ENCODE measurements at places on chromosomes 2 and 18.

GRCh38 chr2:210198326-210198725, 26.9 kb downstream of the ACADL start:
- no peak for DNase-seq

- no peak for DNase-seq
Measured at GRCh38 chr18:39134255-39134654, 1568.7 kb upstream of the CELF4 start.

DNA sequence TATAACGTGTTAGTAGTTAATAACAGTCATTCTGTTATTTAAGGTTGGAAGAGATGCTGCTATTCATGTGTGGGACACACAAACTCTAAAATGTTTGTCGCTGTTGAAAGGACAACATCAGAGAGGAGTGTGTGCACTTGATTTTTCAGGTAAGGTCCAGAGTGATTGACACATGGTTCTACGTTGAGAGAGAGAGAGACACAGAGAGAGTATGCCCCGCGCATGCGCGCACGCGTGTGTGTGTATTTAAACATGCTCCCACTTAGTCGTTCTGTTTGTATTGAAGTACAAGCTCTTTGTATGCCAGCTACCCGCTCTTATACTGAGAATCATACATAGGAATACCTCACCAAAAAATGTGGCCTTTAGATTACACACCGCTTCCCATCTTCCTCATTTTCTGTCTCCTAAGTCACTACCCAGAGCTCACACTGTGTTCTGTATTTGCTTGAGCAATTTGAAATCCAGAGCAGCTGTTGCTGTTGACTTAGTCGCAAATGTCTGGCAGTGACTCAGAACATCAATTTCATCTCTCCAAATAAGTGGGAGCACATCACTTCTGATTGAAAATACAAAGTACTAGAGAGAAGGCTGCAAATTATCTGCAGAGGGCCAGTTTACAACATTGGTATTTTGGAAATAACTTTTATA, 148.1 kb downstream of the EML6 start:
- DNase-seq = no peak

DNA sequence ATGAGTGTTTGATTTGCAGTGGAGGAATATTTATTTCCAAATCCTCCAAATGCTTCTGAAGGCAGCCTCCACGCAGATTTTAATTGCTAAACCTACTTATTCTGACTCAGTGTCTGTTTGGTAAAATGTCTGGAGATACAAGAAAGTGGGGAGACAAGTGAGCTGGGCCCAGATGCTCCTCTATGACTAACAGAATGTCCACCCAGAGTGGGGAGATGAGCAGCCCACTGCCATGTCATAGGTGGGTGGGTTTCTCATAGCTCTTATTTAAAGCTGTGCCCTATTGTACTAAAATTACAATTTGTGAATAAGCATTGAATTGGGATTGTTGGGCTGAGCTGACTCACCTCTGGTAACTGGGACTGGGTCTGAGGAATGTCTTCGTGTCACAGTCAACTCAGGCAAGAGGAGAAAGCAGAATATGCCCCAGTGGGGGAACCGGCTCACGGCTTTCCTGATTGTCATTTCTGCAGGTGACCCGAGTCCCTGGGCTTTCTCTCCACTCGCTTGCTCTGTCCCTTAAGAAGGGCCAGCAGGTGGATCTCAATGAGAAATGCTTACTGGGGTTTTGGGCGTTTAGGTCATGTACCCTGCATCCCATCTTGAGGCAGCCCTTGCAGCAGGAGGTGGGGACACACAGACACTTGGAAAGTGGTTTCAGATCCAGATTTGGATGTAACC, 116.3 kb upstream of the SPRED2 start:
- no peak for DNase-seq

GRCh38 chr2:232626584-232626983, 6.8 kb upstream of the EFHD1 start:
- DNase-seq = no peak

DNA sequence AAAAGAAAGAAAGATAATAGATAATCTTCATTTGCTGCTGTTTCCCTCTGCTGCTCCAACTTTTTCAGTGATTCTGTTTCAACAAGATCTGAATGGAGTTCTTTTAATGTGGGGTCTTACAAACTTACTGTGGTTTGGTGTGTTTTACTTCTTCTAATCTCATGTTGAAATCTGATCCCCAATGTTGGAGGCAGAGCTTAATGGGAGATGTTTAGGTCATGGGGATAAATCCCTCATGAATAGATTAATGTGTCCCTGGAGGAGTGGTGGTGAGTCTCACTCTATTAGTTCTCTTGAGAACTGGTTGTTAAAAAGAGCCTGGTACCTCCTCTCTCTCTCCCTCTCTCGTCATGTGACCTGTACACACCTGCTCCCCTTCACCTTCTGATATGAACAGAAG, 442.4 kb downstream of the EPHA4 start:
- DNase-seq = no peak

- DNase-seq = no peak
Measured at GRCh38 chr2:42895134-42895790, 102.9 kb upstream of the HAAO start.

DNA sequence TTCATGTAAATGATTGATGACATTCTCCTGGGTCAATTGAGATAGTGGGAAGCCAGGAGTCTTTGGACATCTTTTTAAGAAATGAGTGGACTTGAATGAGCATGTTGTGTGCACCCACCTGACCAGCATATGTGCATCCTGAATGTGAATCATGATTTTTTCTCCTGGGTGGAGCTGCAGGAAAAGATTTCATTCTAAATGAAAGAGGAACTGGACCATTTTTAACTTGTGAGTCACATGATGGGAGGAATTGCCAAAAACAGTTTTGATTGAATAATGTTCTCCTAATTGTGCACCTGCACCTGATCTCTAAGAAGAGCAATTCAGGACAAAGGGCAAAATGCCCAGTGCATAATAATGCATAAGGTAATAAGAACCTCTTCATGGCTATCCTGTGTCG, 32.3 kb downstream of the COPS8 start:
- DNase-seq = no peak

- no peak for DNase-seq
Measured at GRCh38 chr18:75130591-75131328, 78.2 kb downstream of the PTGR3 start.

DNA sequence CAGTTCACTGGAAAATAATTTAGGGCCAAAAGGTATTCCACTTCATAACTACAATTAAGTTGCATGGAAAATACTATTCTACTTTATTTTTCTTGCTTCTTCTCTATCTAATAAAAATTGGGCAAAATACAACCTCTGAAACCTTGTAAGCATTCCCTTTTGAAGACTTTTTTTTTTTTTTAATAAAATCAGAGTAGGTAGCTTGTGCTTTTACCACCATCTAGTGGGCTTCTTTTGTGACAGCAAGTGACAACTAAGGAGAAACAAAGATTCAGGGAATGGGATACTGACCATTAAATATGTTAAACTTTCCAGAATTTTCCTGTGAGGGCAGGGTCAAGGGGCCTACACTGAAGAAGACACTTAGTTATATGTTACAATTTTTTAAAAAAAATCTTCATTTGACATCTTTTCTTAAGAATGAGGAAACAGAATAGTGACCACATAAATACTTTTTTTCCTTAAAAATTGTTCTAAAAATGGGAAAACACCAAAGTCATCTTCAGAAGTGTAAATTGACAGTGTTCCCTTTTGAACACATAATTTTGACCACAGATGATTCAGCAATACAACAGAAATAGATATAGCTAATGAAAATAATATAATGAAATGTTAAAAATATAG, 1183.2 kb upstream of the ACVR2A start:
- DNase-seq = no peak

DNA sequence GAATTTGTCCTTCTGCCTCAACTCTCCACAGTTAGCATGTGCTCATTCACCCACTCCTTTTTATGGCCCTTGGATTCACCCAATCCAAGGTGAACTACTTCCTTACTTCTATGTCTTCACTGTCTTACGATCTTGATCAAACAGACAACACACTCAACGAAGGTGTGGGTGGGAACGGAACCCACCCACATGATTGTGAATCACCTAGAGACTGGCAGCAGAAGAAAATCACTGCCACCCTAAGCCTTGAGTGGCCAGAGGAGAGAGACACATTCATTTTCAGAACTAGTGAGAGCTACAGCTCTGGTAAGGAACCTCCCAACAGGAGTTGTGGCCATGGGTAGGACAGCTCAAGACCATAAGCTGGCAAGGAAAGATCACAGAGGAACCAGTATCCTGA, 194.3 kb downstream of the PLCL1 start:
- no peak for DNase-seq

DNA sequence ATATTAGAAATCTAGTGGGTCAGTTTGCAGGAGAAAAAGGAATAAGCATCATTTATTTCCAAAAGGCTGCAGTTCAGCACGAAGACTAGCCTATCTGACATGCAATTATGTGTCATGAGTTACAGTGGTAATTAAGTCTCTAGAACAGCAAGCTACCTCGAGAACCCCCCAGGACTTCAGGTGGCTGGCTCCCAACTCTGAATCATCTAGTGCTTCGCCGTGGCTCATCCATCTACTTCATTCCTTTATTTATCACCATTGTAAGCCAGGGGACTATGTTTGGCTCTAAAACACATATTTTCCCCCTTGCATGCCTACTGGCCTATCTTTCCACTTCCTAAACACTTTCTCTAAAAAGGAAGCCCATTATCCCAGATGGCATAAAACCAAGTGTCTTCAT, 121.6 kb downstream of the TXNL1 start:
- no peak for DNase-seq

GRCh38 chr18:70413455-70413854, 124.6 kb downstream of the SOCS6 start:
- DNase-seq = no peak

DNA sequence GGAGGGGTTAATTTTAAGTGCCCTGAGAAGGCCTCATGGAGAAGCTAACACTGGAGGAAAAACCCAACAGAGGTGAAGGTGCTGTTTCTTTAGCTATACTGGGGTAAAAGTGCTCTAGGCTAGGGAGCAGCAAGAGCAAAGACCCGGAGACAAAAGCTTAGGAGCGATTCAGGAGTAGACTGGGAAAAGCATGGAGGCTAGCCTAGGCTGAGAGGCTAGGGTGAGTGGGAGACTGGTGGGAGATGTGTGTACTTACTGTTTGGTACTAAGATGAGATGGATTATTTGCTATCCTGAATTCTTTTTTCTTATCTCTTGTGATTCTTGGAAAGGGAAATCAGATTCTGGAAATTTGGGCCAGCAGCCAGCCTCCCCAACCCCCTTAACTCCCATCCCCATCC, 2.0 kb downstream of the GIGYF2 start:
- no peak for DNase-seq

DNA sequence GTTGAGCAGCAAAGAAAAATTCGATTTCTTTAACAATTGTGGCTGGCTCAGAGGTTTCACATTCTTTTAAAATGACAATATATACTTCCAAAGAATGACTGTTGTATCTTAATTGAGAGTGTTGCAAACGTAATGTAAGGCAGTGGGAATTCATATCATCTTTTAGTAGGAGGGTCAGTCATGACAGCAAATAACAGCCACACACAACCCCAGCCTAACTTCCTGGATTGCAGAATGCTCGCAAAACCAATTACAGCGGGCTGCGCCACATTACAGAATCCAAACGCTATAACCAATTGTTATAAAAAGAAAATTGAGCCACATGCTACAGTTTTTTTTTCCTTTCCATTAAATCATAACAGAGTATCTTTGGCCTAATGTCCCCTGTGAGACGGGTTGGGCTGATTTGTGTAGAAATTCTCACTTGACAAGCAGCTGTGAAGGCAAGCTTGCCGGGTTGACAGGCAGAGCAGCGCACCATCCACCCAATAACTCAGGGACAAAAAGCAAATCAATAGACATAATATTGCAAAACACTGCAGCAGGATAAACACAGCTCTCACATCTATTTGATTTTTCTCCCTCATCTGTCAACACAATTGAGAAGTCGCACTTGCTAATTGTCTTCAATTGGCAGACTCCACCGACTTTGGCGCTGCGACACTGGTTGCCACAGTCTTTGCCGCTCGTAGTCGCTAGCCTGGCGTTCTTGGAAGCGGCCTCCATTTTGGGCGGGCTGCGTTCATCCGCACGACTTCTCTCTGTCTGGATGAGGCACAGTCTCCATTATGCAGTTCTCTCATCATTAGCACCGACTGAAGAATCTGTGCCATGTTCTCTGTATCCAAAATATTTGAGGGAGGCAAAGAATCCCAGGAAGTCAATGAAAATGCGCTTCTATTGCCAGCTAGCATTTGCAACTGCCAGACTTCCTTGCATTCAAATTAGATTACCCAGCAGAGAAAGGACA, 95.0 kb upstream of the CCDC68 start:
- DNase-seq = no peak

DNA sequence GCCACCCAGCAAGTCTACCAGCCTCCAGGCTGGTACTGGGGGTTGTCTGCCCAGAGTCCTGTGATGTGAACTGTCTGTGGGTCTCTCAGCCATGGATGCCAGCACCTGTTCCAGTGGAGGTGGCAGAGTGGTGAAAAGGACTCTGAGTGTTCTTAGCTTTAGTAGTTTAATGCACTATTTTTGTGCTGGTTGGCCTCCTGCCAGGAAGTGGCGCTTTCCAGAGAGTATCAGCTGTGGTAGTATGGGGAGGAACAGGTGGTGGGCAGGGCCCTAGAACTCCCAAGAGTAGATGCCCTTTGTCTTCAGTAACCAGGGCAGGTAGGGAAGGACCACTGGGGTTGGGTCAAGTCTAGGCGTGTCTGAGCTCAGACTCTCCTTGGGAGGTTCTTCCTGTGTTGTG, 356.7 kb downstream of the STK39 start:
- DNase-seq = no peak

- DNase-seq = no peak
Measured at GRCh38 chr2:88692187-88692586, 714 bp downstream of the RPIA start.

DNA sequence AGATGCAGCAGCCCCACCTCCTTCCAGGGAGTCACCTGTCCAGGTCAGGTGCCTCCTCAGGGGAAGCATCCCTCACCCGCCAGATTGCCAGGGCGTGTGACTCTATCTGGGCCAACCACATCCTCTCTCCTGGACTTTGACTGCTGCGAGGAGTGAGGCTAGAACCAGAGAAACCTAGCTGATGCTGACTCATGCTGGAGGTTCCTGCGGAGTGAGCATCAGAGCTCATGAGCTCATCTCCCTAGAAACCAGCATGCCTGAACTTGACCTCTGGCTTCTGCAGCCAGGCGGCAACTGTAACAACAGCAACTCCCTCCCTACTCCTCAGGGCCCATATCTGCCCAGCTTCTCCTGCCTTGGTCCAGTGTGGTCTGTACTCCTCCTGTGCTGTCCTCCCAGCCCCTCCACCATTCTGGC, 28.3 kb upstream of the NT5DC4 start:
- no peak for DNase-seq

DNA sequence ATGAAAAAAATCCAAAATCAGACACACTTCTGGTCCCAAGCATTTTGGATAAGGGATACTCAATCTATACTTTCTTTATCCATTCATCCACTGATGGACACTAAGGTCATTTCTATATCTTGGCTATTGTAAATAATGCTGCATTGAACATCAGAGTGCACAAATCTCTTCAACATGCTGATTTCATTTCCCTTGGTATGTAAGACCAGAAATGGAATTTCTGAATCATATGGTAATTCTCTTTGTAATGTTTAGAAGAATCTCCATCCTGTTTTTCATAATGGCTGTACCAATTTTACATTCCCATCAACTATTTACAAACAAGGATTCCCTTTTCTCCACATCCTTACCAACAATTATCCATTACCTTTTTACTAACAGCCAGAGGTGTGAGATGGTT, 33.7 kb upstream of the MCM6 start:
- no peak for DNase-seq

Measured in NCI-H187 treated with DMSO at 0.1 percent for 48 hours (cell line).